ENCODE measurements at places on chromosomes 11 and 22. TPM values are rescaled to one million over a fixed set of nuclear protein-coding genes. Genes with fewer than 3 reads are reported as not detected.

SVIP gene
- 10.1 TPM for total RNA-seq

APOA1 gene
- total RNA-seq: 0.84 TPM

IFITM10 gene
- not detected for total RNA-seq

CNTF gene
- total RNA-seq: 1.6 TPM

ANKK1 gene
- 0.22 TPM for total RNA-seq

IL18 gene
- not detected for total RNA-seq

MUC5AC gene
- not detected for total RNA-seq

CNIH2 gene
- 5.7 TPM for total RNA-seq

SLC16A8 gene
- 3.1 TPM for total RNA-seq

OR52I2 gene
- total RNA-seq: not detected

C1QTNF4 gene
- 0.39 TPM for total RNA-seq

PTPRCAP gene
- not detected for total RNA-seq

PRAME gene
- total RNA-seq: not detected

DDI1 gene
- not detected for total RNA-seq

PHF21B gene
- 6.7 TPM for total RNA-seq

C11orf16 gene
- not detected for total RNA-seq

NAALAD2 gene
- 24.6 TPM for total RNA-seq

OR8G1 gene
- not detected for total RNA-seq

POTEH gene
- not detected for total RNA-seq

IL17REL gene
- total RNA-seq: not detected

MYO18B gene
- 0.09 TPM for total RNA-seq

MB gene
- 0.53 TPM for total RNA-seq

TSGA10IP gene
- 7.3 TPM for total RNA-seq

RFPL2 gene
- 1.8 TPM for total RNA-seq

PRPF19 gene
- total RNA-seq: 72.7 TPM

TCF20 gene
- total RNA-seq: 67.4 TPM

TMPRSS6 gene
- total RNA-seq: not detected

CCDC15 gene
- total RNA-seq: 7.4 TPM

MUC5B gene
- not detected for total RNA-seq

SHANK3 gene
- total RNA-seq: 3.6 TPM

INPP5J gene
- total RNA-seq: 1.5 TPM

OR4D5 gene
- not detected for total RNA-seq

KRTAP5-10 gene
- total RNA-seq: not detected

TUBA8 gene
- 0.39 TPM for total RNA-seq

SMTNL1 gene
- 0.28 TPM for total RNA-seq

DDIAS gene
- total RNA-seq: 19.9 TPM

ACCS gene
- total RNA-seq: 10.4 TPM

HTR3A gene
- not detected for total RNA-seq

RPUSD4 gene
- total RNA-seq: 47.1 TPM

TST gene
- 21.5 TPM for total RNA-seq

GSTT2 gene
- not detected for total RNA-seq

MS4A3 gene
- total RNA-seq: not detected

NLRP14 gene
- 1.8 TPM for total RNA-seq

OR51B2 gene
- total RNA-seq: not detected

HEPN1 gene
- not detected for total RNA-seq

ARHGAP8 gene
- 8.9 TPM for total RNA-seq

KCNE3 gene
- 1.3 TPM for total RNA-seq

GRIA4 gene
- total RNA-seq: 3.7 TPM

GPR83 gene
- 0.03 TPM for total RNA-seq

MYO7A gene
- 0.97 TPM for total RNA-seq

PANX2 gene
- total RNA-seq: 0.88 TPM

NLRP6 gene
- total RNA-seq: not detected

TMEM80 gene
- 42.7 TPM for total RNA-seq

Data from neural progenitor cell (in vitro differentiated cells).